Stimulated activated CD8-positive, alpha-beta memory T cell treated with anti-CD3 and anti-CD28 coated beads, Interleukin-7, amount 100 ng/mL, for 24 hours (primary cell): ENCODE measurements at places on chromosomes 2 and 18.
A peak's percentile ranks its signal among the peaks of the same experiment; 100 is the strongest.

GRCh38 chr18:5195656-5196055 lies 1.4 kb downstream of the AKAIN1 start:
- DNase-seq = no peak

DNA sequence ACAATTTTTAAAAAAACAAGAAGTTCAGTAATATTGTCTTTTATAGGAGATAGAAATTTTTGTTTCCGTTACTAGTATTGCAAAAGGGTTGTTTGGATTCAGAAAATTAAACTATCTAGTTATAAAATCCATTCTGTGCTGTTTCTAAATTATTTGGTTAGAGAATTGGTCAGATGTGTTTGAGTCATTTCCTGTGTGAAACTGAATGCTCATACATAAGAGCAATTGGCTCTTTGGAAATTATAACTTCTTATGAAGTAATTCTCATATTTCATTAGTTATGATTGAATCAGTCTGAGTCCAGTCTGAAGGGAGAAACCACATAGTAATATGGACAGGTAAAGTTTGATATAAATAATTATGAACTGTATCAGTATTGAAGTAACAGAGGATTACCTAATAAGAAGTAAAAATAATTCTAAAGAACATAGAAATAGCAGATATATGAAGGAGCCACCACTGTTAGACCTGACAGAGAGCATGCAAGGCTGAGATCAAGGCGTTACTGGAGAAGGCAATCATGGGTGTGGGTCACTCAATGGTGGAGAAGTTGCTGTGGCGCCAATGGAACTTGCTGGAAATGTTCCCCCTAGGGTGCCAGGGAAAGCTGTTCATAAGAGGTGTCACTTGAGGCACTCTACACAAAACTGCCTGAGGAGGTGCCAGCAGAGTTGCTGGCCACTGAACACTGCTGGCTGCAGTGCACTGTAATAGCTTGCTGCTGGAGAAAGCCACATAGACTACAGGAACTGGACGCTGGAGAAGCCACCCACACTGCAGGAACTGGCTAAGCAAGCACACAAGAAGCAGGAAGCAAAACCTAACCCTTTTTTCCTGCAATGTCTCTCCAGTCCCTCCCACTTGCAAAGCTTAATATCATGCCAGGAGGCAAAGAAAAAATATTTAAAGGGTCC lies 18.0 kb upstream of the FAP start:
- DNase-seq = no peak

GRCh38 chr2:20035955-20036666 lies 15.3 kb downstream of the LAPTM4A start:
- no peak for DNase-seq

DNA sequence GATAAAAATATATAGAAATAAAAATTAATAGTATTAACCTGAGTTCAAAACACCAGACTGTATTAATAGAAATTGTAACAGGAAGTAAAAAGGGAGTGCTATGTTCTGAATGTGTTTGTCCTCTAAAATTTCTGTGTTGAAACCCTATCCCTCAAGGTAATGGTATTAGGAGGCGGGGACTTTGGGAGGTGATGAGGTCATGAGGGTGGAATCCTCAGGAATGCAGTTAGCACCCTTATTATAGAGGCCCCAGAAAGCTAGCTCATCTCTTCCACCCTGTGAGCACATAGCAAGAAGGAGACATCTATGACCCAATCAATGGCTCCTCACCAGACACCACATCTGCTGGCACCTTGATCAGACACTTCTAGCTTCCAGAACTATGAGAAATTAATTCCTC lies 124.5 kb downstream of the CMPK2 start:
- no peak for DNase-seq

DNA sequence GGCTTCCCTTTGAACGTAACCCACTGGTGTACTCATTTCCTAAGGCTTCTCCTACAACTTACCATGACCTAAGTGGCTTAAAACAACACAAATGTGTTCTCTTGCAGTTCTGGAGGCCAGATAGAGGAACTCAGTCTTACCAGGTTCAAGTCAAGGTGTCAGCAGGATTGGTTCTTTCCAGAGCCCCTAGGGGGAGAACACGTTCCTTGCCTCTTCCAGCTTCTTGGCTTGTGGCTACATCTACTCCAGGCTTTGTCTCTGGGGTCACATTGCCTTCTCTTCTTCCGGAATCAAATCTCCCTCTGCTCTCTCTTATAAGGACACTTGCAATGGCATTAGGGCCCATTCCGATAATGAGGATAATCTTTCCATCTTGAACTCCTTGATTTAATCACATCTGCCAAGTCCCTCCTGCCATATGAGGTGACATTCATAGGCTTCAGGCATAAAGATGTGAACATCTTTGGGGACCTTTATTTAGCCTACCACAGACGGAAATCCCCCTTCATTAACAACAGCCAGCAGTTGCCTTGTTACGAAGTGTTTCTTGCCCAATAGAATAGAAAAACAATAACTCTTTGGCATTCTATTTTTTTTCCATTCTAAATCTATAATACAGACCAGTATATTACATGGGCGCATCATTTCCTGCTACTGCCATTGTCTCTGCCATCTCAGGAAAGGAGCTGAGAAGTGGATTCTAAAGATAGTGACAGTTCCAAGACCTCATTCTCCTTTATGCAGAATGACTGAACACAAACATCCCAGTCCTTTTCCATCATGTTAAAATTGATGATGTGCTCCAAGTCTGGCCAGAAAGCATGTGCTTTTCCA lies 362.0 kb downstream of the ZNF521 start:
- no peak for DNase-seq

DNA sequence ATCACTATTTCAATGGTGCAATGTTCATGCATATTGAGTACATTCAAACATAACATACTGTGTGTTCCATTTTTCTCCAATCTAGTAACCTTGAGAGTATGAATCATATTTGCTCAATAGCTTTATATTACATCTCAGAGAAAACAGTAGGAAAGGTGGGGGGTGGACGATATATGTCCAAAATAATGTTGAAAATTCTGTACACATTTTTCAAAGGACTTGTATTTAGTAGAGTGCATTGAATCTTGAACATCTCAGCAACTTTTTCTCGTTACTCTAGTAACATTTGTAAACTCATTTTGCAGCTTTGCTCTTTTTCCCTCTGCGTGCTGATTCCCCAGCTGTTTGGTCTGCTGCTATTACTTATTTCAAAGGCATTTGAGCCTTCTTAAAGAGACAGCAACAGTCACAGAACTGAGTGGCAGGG lies 1487.0 kb downstream of the LRP1B start:
- no peak for DNase-seq

- DNase-seq = no peak
Measured at GRCh38 chr18:42891705-42892104, 223.8 kb downstream of the RIT2 start.

- peak; percentile 3 for DNase-seq
Measured at GRCh38 chr2:17752892-17753802, 463 bp downstream of the SMC6 start.

- DNase-seq = no peak
Measured at GRCh38 chr2:71129902-71130151, 202 bp downstream of the MCEE start.

DNA sequence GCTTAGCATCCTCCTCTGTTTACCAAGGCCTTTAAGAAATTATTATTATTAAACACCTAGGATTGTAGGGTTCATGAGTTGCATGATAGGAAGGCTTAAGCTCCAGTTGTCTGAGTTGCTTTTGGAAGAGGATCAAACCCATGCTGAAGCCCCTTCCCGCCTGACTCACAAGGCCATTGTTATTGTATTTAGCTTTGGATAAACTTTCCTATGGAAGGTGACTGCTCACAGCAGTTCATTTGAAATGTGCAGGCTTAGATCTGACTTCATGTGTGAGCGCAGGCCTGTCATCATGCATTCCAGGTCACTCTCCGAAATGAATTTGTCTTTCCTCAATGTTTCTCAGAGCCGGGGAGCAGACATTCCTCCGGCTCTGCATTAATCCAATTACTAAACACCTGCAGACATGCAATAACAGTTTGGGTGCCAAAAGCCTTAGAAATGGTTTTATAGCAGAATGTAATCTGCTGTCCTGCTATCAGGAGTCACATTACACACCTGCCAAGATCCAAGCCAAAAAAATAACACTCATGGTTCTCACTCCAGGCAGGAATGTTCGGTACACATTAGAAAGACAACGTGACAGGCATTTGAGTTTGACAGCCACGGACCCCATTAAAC lies 119.9 kb downstream of the OSR1 start:
- no peak for DNase-seq

DNA sequence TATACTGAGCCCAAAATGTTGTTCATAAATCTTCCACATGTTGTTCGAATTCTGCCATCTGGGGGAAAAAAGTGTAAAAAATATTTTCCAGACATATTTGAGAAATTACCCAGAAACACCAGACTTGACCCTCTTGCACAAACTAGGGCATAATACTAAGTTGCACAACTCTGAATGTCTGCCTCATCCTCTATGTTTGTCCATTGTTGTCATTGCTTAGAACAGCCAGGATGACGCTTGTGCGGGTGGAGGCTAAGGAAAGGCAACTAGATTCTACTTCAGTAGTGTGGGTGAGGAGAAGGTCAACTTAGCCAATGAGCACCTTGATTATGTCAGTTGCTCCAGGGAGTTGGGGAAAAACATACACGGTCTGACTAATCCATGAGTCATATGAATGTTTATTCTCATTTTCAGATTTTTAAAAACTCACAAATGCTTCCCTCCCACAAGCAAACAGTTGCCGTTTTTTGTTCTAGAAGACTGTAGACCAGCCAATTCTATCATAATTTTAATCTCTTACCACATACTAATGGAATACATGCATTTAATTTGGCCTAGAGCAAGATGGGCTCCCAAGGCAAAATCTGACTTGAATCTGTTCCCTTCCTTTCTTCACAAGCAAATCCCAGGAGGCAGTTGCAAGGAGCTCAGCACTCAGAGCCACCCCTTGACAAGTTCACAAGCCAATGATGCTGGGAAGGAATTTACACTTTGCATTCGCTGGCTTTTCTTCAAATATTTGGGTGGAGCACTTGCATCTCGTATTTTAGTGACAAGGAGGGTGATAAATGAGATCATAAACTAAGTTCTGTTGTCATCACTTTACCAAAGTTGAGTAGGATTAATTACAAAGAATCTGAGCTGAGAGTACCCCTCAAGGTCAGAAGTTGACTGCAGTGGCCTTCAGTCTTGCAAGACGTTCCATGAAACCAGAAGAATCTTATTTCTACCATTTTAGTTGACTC lies 163.2 kb upstream of the TWIST2 start:
- no peak for DNase-seq

DNA sequence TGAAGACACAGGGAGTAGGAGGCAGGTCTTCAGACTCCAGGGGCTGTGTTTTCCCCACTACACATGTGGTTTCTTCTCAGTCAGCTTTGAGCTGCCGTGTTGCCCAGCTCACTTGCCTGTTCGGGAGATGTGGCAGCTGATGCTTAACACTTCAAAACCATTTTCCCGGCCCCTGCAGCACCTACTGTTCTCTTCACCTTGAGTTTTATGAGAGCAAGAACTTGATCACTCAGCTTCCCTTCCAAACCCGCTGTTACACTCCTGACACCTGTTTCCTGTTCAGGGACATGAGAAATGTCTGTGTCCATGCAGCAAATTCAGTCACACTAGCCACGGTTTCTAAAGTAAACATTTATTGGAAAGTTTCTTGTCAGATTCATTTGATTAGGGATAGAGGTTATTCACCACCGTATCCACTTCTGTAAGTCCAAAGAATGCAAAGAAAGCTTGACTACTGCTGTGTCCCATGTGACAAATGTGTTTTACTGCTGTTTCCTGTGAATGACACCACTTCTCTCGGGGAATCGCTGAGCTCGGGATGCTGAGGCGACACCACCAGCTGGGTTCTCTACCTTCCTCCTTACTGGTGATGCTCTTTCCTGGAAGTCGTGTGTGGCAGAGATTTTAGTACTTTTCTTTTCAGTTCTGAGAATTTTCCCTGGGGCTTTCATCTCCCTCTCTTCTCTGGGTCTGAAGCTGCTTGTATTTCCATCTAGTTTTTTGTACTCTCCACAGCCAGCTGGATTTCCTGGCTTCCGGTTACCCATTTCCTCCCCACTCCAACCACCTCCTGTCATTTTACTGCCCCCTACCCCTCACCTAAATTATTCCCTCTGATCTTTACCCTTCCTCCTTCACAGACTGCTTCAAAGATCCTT lies 91.7 kb downstream of the KLF7 start:
- no peak for DNase-seq

DNA sequence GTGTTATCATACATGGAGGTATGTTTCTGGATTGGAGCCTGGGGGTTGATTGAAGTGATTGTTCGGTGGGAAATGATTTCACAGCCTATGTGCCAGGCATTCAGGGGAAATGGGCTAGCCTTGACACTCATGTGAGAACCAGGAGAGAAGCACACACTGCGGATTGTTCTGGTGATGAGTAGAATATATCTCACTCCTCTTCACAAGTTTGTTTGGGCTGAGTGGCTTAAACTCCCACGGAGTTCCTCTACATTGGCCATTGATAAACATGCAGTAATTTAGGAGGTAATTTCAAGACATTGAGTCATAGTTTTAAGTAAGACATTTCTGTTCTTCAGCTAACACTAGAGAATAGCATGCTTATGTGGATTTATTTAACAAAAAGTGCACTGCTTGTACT lies 498.9 kb upstream of the NETO1 start:
- no peak for DNase-seq

DNA sequence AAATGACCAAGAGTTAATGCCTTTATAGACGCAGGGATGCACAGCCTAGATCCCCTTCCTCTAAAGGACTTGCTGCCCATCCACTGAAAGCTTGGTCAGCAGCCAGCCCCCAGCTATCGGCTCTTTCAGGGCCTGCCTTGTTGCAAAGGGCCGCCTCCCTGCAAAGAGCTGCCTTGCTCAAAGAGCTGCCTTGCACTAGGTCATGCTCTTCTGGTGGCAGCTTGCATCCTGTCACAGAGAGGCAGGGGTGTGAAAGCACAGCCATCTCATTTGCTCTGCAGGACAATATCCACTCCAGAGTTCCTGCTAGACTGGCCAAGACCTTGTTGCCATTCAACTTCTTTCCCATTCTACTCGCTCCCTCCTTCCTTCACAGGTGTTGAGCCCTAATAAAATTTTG lies 137.1 kb downstream of the MCFD2 start:
- no peak for DNase-seq

- DNase-seq = no peak
Measured at GRCh38 chr18:12059334-12060181, 34.1 kb upstream of the ANKRD62 start.

- no peak for DNase-seq
Measured at GRCh38 chr2:1870431-1870830, 126.1 kb upstream of the PXDN start.

- DNase-seq = no peak
Measured at GRCh38 chr2:19472391-19472978, 114.1 kb upstream of the OSR1 start.

GRCh38 chr2:64808092-64808491 lies 154.4 kb upstream of the SERTAD2 start:
- DNase-seq = no peak

DNA sequence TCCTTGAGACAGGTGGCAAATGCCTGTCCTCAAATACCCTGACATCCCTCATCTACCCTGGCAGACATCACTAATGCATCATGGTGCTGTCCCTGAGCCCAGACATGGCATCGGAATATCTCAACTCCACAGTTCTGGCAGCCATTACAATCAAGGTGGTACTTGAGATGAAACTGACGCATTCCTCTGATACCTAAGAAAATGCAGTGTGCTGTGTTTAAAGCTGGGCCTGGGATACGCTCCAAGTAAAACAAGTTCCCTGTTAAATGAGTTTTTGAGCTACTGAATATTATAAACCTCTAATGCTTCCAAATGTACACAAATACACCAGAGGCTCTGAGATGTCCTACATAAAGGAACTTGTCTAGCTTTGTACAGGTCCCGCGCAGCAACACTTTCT lies 29.8 kb downstream of the POLR1A start:
- no peak for DNase-seq

- DNase-seq = no peak
Measured at GRCh38 chr18:37402735-37403099, 162.9 kb downstream of the CELF4 start.
